ENCODE measurements at places on chromosomes 4 and X. TPM values are rescaled to one million over a fixed set of nuclear protein-coding genes. Genes with fewer than 3 reads are reported as not detected.
A peak's percentile ranks its signal among the peaks of the same experiment; 100 is the strongest.

CBR4 gene
- 20.5 TPM for total RNA-seq

CENPVL1 gene
- not detected for total RNA-seq

UGT2B11 gene
- total RNA-seq = not detected

CLCN4 gene
- 3.8 TPM for total RNA-seq

RBM47 gene
- 33.5 TPM for total RNA-seq

ITGB1BP2 gene
- 22.3 TPM for total RNA-seq

SPANXN4 gene
- not detected for total RNA-seq

DNA sequence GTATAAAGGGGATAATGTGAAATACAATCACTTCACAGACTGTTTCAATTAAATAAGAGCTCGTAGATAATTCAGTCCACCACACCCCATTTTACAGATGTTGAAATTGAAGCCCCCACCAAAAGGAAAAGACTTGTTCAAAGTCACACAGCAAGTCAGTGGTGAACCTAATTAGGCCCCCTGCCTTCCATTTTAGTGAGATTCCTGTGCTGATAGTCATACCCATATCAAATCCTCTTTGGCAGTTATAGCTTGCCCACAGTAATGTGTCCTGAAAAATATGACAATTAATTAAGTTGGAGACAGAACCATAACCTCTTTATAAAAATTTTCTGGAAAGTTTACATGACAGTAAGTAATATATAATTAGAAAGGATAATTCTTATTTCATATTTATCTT, 58.0 kb downstream of the AR start:
- no peak overlapping the region for H3K27ac ChIP-seq
- no peak overlapping the region for H3K4me3 ChIP-seq
- H3K27me3 ChIP-seq = no peaks in the 10 kb centered on the region
- no peaks in the 10 kb centered on the region for H3K36me3 ChIP-seq

DNA sequence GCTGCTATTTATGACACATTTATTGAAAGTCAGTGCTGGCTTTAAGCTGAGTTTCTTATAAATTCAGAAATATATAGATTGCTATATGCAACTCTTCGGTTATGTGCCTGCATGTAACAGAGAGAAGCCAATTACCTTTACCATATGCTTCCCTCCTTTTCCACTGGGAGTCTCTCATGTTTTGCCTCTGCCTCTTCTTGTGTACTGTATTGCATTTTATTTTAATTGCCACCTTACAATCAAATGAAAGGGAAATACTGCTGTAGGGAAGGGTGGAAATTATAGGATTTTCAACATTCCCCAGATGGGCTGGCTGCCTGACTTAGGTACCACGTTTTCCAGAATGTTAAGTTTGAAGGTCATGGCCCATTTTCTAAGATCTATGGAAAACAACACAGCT, 655.4 kb upstream of the SLIT2 start:
- H3K27me3 ChIP-seq = no peaks in the 10 kb centered on the region
- no peak overlapping the region for H3K4me3 ChIP-seq
- DNase-seq = no peak
- no peaks in the 10 kb centered on the region for H3K4me1 ChIP-seq
- no peaks in the 10 kb centered on the region for H3K36me3 ChIP-seq
- H3K27ac ChIP-seq = no peak overlapping the region

DNA sequence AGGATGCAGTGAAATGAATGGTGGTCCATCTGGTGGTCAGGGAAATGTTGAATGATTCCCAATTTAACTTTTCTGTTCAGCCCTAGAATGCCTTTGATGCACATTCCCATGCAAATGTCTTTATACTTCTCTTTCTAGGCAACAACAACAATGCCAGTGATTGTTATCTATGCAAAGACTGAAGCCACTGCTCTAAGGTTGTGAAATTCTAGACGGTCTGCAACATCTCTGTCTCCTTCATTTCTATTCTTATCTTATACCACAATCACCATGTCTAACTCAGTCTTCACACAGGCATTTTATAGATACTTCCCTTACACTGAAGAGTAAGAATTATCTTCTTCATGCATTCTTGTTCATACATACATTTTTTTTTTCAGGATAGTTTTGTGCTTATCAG, 84.5 kb downstream of the HPGD start:
- no peak for DNase-seq
- H3K36me3 ChIP-seq = no peaks in the 10 kb centered on the region
- no peaks in the 10 kb centered on the region for H3K4me1 ChIP-seq
- no peaks in the 10 kb centered on the region for H3K27me3 ChIP-seq

GRCh38 chrX:74536832-74537371, 77.5 kb downstream of the RLIM start:
- H3K27me3 ChIP-seq = no peaks in the 10 kb centered on the region
- H3K27ac ChIP-seq = peak overlapping the region; percentile 83
- H3K4me1 ChIP-seq = no peaks in the 10 kb centered on the region
- no peak overlapping the region for H3K4me3 ChIP-seq
- no peaks in the 10 kb centered on the region for H3K36me3 ChIP-seq

GRCh38 chr4:155809835-155810234, 51.0 kb downstream of the GUCY1B1 start:
- peaks cover 2% of the 10 kb centered on the region for H3K4me1 ChIP-seq
- no peaks in the 10 kb centered on the region for H3K36me3 ChIP-seq
- no peak overlapping the region for H3K27ac ChIP-seq
- no peaks in the 10 kb centered on the region for H3K27me3 ChIP-seq
- no peak overlapping the region for H3K4me3 ChIP-seq

DNA sequence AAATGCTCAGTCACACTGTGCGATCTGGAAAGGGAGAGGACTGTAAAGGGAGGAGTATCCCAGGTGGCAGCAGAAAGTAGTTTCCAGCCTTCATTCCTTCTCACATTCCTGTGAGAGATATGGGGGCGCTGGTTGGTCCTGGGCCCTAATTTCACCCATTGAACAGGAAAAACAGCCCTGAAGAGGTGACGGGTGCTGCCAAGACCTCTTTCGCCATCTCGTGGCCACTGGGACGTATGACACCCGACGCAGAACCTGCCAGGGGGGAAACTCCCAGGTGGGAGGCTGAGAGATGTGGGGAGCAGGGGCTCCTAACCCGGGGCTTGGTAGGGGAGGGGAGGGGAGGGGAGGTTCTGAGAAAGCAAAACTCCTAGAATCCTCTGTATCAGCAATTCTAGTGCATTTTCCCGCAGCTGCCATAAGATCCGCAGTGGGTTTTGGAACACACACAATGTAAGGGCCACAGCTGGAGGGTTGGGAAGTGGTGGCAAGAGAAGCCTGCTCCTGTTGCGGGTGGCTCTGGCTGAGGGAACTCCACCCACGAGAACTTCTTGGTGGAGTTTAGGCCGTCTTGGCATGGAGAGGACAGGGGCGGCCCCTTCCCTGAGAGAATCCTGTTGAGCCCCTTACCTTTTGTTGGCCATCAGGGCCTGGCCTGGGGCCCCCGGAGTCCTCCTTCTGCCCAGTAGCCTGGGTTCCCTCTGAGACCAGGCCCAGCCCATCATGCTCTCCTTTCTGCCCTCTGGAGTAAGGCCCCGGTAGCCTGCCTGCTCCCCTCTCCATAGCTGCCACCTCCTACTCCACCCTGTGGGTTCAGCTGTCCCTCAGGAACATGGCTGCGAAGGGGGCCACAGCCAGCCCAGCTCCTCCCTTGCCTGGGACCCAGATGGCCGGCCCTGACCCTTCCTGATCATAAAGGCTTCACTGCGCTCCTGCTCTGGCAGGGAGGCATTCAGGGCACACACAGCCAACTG, 134.1 kb downstream of the OR13H1 start:
- no peaks in the 10 kb centered on the region for H3K4me1 ChIP-seq
- no peak overlapping the region for H3K4me3 ChIP-seq
- no peaks in the 10 kb centered on the region for H3K36me3 ChIP-seq
- no peak for DNase-seq

DNA sequence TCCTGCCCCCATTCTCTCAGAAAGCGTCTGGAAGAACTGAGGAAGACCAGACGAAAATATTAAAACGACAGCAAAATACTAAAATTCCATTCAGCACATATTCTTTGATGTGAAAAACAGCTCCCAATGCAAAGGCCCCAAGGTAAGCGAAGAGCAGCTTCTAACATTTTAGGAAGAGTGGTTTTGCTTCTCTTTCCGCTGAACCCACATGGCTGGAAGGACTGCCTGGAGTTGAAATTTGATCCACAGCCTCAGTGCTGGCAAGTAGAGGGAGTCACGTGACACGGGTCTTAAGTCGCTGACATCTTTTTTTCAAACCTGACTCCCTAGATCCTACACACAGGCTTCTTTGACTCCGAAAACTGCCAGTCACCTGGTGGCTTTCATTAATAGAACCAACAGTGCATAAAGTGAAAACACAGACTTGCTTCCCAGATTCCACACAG, at the start of gene FAM13A:
FAM13A (minus strand) TSS at position 233 of the 446 bp plus-strand sequence; CDS start at position 12, 221 bp downstream.
- no peaks in the 10 kb centered on the region for H3K36me3 ChIP-seq
- H3K27ac ChIP-seq = no peak within 1 kb of the TSS
- H3K4me3 ChIP-seq = peak within 1 kb of the TSS; percentile 58
- H3K4me1 ChIP-seq = no peaks in the 10 kb centered on the region
- peak; percentile 87 for DNase-seq

DNA sequence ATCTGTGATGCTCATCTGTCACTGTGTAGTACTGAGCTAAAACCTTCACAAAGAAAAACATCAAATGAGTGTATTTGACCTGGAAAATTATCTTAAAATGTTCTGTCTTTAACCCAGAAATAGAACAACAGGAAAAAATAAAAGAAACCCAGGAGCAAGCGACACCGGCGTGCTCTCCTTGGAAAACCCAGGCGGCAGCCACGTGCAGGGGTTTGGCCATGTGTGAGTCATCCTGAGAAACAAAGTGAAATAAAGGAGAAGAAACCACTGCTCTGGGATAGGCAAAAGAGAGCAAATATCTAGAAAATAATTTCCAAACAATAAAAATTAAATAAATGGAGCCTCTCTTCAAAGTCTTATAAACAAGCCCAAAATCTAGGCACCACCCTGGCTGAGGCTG, 20.0 kb upstream of the TMEM128 start:
- no peak overlapping the region for H3K27ac ChIP-seq
- no peaks in the 10 kb centered on the region for H3K4me1 ChIP-seq
- no peaks in the 10 kb centered on the region for H3K27me3 ChIP-seq

DNA sequence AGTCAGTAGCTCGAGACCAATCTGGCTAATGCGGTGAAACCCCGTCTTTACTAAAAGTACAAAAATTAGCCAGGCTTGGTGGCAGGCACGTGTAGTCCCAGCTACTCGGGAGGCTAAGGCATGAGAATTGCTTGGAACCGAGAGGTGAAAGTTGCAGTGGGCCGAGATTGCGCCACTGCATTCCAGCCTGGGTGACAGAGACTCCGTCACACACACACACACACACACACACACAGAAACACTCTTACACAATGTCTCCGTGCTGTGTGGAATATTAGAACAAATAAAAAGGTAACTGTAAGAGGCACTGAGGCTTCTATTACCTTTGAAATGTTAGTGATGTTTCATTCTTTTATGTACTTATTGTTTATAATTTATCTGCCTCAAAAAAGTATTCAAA, 326.6 kb downstream of the GPAT3 start:
- no peak overlapping the region for H3K27ac ChIP-seq
- no peaks in the 10 kb centered on the region for H3K27me3 ChIP-seq
- no peak for DNase-seq
- H3K4me3 ChIP-seq = no peak overlapping the region
- H3K4me1 ChIP-seq = no peaks in the 10 kb centered on the region
- no peaks in the 10 kb centered on the region for H3K36me3 ChIP-seq

DNA sequence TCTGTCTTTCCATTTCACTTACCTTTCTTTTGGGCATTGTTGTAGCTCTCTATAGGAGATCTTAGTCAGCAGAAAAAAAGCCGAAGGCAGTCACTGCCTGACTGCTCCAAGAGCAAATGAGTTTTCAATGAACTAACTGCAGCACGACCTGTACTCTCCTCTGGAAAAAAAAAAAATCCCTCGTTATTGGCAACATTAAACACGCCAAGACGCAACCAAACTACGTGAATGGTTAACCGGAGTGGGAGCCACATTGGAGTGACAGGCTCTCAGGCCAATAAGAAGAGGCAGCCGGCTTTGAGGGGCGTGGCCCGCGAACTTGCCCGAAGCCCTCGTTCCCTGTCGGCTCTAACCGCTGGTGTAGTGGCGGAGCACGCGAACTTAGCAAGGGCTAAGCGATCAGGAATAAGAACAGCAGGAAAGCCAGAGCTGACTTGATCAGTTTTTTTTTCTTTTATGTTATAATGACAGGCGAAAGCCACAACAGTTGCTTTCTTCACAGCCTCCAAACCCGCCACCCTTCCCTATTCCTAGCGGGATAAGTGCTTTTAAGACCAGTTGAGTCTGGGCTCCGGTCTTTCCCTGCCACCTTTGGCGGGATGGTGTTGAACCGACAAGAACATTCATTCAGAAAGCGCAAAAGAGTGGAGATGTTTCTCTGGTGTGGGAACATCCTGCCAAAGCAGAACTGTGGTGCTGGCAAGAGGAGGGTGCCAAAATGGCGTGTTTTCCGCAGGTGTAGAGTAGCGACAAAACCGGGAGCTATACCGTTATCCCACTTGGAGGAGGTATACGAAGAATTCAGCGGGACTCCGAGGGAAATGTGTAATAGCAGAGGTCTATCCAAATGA, 80.0 kb downstream of the HMGN5 start:
- H3K27ac ChIP-seq = no peak overlapping the region
- peak overlapping the region; percentile 75 for H3K4me3 ChIP-seq
- no peaks in the 10 kb centered on the region for H3K27me3 ChIP-seq
- DNase-seq = peak; percentile 93
- H3K4me1 ChIP-seq = no peaks in the 10 kb centered on the region

DNA sequence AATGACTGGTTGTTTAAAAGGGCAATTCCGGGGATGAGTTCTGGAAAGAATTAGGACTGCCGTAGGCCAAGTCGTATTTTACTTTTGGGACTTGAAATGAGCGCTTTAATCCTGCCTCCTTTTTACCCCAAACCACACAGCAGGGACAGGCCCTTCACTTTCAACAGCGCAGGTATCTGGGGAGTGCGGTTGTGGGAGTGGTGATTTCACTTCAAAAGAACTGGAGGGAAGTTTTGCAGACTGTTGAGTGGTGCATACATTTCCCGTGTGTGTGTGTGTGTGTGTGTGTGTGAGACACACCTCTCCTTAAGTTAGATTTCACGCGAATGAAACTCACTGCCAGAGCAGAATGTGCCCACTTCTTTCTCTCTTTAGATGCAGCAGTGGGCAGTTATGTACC, 2.8 kb downstream of the NHS start:
- no peak for DNase-seq
- H3K4me3 ChIP-seq = peak overlapping the region; percentile 66
- H3K27me3 ChIP-seq = no peaks in the 10 kb centered on the region
- peak overlapping the region; percentile 6 for H3K27ac ChIP-seq
- H3K4me1 ChIP-seq = no peaks in the 10 kb centered on the region
- H3K36me3 ChIP-seq = no peaks in the 10 kb centered on the region

DNA sequence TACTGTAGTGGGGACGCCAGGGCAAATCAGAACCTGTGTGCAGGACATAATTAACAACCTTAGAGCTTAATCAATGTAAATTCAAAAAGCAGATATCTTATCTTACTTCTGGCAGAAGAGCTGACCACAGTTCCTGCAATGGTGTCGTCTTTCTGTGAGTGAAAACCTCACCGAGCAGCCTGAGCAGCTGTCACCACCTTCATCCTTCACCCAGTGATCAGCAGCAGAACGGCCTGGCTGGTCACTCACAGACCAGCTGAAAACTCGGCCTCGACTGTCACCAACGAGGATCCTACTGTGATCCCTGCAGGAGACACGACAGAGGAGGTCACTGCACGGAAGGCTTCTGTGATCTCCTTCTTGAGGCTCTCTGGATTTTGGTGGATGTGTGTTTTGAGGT, 94.2 kb downstream of the CDS1 start:
- H3K27me3 ChIP-seq = no peaks in the 10 kb centered on the region
- peaks cover 2% of the 10 kb centered on the region for H3K4me1 ChIP-seq
- peaks cover 12% of the 10 kb centered on the region for H3K36me3 ChIP-seq
- no peak overlapping the region for H3K27ac ChIP-seq
- no peak for DNase-seq

GRCh38 chrX:42748067-42748850, 29.7 kb downstream of the PPP1R2C start:
- no peaks in the 10 kb centered on the region for H3K4me1 ChIP-seq
- no peak overlapping the region for H3K27ac ChIP-seq
- DNase-seq = no peak
- H3K36me3 ChIP-seq = no peaks in the 10 kb centered on the region
- no peaks in the 10 kb centered on the region for H3K27me3 ChIP-seq
- H3K4me3 ChIP-seq = no peak overlapping the region

Data from aorta (tissue), 5 donors.